ENCODE measurements at places on chromosomes 1 and 21.
A peak's percentile ranks its signal among the peaks of the same experiment; 100 is the strongest.

GRCh38 chr1:119010201-119010600 is 22.1 kb upstream of the TBX15 start:
- no peak for DNase-seq

GRCh38 chr21:37535672-37536071 is 169.1 kb downstream of the DYRK1A start:
- DNase-seq, result no peak

DNA sequence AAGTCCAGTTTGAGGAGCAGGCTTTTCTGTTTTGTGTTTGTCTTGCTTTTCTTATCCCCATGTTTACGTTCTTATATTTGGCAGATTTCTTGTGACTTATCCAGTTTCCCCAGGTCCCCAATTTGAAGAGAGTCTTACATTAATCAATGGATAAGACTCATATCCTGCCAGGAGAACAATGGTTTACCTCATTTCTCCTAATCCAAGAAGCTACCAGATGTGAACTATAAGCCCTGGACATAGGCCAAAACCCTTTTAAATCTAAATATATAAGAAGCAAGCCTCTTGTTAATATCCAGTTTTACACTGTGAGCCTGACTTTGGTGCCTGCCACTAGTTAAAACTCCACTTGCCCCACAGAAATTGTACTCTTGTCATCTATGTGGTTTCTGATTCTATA is 15.1 kb upstream of the COP1 start:
- peak; percentile 10 for DNase-seq

DNA sequence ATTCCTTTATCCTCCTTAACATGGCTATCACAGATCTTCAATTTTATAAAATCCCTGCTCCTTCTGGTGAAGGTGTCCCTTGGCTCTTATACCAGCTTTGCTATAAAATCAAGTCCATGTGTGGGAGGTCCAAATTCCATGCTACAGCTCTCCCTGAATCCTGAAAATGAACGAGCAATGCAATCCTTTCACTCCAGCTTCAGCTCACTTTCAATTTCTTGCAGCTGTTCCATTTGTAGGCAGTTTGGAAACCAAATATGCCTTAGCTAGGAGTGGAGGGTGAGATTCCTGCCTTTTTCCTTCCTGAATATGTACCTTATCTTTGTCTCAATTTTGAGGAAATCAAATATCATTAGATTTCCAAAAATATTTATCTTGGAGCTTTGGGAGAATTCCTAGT is 402.6 kb downstream of the TTLL7 start:
- no peak for DNase-seq

DNA sequence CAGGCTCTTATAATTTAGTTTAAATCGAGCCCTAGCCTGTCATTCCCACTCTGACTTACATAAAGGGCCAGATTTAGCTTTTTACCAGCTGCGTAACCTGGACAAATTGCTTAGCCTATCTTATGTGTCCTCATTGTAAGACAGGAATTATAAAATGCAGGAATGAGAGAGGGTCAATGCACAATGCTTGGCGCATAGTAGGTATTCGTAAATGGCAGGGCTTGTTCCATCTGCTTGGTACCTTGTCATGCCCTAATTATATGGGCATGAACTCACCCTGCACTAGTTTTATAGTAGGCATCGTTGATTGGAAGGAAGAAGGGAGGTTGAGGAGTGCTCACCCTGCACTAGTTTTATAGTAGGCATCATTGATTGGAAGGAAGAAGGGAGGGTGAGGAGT is 108.8 kb downstream of the GALNT2 start:
- DNase-seq, result no peak
